ENCODE measurements at places on chromosomes 1 and 21.

DNA sequence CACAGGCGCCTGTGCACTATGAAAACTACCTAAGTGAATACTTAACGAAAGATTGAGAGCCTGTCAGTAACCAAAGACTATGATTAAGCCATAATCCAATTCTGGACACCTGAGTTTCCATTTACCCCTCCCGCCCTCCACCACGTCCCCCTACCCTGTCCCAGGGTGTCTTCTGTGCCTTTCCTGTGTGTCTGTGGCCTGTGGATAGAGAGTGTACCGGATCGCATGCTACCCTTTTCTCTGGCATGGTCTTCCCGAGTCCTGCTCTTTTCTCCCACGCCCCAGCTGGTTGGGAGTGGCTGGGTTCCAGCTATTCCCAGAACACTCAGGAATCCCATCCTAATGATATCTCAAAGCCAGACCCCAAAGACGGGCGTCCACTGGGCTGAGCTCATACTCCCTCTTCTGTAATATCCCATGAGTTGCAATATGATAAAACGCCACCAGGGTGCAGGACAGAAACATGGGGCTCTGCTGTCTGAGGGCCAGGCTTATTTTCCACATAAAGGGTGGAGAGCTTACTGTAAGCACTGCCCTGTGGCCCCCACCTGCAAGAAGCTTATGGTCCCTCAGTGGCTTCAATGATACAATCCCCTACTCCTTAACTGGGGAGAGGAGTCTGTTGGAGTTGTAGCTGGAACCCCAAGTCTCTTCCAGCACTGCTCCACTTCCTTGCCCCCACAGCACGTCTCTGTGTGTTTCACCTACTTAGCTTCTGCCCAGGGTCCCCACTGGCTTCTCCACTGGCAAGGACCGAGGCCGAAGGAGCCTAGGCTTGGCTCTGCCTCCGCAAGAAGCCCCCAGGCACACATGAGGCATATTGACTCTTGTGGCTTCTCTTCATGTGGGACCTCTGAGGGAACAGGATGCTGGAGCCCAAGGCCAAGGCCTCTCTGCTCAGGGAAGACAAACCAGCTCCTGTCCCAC, 17.6 kb upstream of the ALX3 start:
- DNase-seq, result peak; percentile 52

GRCh38 chr1:99506631-99507030, 139.3 kb upstream of the PALMD start:
- no peak for DNase-seq

GRCh38 chr1:30790850-30791778, 33.5 kb upstream of the LAPTM5 start:
- no peak for DNase-seq

GRCh38 chr1:157403203-157403602, 149.1 kb downstream of the FCRL5 start:
- DNase-seq, result peak; percentile 27

- DNase-seq, result no peak
Measured at GRCh38 chr1:198637916-198638437, 863 bp upstream of the PTPRC start.

- DNase-seq, result no peak
Measured at GRCh38 chr1:24643363-24644099, 429 bp downstream of the SRRM1 start.

DNA sequence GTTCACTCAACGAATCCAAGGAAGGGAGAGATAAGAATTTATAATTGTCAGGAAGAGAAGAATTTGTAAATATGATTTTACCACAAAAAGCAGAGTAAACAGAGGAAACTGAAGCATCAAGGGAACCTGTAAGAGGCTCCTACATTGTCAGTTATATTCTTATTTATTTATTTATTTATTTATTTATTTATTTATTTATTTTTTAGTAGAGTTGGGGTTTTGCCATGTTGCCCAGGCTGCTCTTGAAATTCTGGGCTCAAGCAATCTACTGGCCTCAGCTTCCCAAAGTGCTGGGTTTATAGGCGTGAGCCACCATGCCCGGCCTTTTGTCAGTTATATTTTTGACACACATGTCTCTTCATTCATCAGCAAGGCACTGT, 47.1 kb downstream of the FCRL3 start:
- DNase-seq, result no peak

- no peak for DNase-seq
Measured at GRCh38 chr1:18807334-18808063, 52.0 kb downstream of the TAS1R2 start.

DNA sequence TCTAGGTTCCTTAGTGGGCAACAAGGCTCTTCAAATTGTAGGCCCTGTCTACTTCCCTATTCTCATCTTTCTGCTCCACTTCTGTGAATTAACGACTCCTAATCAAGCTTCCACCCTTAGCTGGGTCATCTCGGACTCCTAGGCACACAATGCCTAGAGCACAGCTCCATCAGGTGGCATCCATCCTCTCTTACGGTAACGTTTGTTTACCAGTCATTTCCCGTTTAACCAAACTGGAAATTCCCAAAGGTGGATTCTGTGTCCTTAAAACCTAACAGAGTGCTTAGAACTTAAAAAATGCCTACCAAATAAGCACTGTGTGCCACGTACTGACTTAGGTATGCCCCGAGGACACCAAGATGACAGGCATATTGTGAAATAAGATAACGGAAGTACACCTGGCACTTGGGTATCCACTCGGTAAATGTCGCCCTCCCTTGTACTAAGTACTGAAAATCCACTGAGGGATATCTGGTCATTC, 1.5 kb downstream of the PARP1 start:
- DNase-seq, result peak; percentile 20

DNA sequence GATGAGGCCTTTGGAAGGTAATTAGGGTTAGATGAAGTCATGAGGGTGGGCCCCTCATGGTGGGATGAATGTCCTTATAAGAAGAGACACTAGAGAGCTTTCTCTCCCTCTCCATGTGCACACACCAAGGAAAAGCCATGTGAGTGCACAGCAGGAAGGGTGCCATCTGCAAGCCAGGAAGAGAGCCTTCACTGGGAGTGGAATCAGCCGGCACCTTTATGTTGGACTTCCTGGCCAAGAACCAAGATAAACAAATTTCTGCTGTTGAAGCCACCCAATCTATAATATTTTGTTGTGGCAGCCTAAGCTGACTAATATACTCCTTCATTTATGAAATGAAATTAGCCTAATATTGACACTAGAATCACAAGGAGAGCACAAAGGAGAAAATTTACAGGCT, 38.2 kb upstream of the PKP1 start:
- DNase-seq, result no peak

All from fibroblast of skin of right quadriceps (primary cell).